Fibroblast of skin of right quadriceps (primary cell): ENCODE measurements at places on chromosomes 12 and 14.

- DNase-seq = no peak
Measured at GRCh38 chr14:29587761-29588470, 339.7 kb downstream of the PRKD1 start.

DNA sequence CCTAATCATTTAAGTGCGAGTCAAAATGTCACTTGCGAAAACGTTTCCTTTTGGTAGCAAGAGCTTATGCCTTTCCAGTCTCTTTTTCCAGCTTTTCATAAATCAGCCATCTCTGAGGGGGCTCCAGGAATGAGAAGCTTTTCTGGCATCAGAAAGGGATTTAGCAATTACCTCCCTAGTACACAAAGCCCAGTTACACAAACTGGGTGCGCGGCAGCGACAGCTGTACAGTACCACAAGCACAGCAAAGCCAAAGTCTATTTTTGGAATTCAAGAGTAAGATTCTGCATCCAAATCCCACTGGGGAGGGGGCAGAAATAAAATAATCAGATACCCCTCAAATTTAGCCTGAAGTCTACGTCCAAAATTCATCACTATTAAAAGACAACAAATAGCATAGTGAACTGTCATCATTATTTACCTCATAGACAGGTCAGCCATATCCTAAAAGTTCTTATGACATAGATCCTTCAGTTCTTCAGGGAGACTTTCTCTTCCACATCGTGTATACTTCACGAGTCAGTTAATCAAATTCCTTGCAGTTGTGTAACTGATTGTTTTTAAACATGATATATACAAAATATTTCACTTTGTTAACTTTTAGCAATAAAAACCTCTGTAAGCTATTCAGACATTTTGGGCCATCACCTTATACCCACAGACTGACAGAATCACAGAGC is 150.8 kb downstream of the TTC7B start:
- no peak for DNase-seq

GRCh38 chr12:124046456-124046740 is 73.4 kb downstream of the ZNF664 start:
- DNase-seq = no peak

DNA sequence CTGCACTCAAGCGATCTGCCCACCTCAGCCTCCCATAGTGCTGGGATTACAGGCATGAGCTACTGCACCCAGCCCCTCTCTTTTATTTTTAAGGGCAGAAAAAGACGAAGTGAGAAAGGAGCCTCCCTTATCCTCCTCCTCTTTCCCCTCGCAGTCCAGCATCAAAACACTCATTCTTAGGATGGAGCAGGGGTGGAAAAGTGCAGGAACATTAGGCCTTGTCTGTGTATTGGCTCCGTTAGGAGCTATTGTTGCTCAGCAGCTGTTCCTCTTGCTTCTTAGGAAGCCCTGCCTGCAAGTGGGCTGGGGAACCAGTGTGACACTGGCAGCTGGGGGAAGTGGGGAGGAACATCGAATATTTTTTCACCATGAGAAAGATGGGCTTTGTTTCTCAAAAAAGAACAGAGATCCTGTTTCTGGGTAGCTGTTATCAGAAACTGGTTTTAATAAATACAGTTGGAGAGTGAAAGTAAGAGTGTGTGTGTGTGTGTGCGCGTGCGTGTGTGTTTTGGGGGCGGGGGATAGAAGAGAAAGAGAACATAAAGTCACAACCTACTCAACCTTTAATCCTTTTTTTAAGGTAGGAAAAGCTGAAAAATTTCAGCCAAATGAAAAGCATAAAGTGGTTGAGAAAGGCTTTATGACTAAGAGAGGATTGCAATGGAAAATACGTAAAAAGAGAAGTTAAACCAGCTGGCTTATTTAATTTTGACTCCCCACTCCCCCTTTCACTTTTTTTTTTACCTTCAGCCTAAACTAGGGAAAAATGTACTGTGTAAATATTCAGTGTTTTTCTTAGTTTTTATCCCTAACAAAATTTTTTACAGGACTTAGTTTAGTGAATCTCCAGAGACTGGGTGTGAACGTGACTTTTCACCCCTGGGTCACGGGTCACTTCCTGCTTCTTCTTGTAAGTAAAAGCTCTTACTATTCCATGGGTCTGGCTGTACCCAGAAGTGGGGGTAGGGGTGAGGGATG is 197.2 kb upstream of the PLEKHG7 start:
- DNase-seq = peak; percentile 36

GRCh38 chr12:91264178-91264577 is 81.6 kb upstream of the DCN start:
- no peak for DNase-seq

GRCh38 chr12:77167801-77168200 is 102.4 kb upstream of the E2F7 start:
- DNase-seq = peak; percentile 62

DNA sequence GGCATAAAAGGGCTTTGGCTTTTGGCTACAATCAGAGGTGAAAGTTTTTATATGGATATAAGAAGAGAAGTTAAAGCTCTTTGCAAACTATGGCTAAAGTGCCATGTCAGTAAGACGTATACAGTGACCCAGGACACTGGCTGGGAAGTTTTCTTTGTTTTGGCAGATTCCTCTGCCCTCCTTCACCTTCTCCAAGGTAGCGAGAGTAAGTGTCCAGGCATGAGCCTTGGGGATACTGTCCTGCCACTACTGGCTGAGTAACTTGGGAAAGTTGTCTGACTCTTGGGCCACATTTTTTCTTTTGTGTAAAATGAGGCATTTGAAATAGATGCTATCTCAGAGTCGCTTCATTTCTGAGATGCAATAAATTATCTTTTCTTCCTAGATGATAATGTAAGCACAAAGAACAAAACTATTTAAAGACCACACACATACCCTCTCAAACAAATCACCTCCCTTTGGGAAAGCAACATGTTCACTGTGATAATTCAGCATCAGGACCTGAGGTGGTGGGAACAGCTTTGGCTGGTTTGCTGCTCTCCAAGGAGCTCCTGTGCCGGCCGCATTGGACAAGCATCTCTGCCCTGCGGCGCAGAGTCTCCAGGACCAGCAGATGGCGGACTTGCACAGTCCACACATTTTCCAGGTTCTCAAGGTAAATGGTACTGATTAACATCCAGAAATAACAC is 106.3 kb downstream of the PTCSC3 start:
- DNase-seq = peak; percentile 64

GRCh38 chr14:50932592-50933495 is 11.4 kb downstream of the PYGL start:
- peak; percentile 9 for DNase-seq

GRCh38 chr12:130226771-130227170 is 64.5 kb downstream of the FZD10 start:
- no peak for DNase-seq

DNA sequence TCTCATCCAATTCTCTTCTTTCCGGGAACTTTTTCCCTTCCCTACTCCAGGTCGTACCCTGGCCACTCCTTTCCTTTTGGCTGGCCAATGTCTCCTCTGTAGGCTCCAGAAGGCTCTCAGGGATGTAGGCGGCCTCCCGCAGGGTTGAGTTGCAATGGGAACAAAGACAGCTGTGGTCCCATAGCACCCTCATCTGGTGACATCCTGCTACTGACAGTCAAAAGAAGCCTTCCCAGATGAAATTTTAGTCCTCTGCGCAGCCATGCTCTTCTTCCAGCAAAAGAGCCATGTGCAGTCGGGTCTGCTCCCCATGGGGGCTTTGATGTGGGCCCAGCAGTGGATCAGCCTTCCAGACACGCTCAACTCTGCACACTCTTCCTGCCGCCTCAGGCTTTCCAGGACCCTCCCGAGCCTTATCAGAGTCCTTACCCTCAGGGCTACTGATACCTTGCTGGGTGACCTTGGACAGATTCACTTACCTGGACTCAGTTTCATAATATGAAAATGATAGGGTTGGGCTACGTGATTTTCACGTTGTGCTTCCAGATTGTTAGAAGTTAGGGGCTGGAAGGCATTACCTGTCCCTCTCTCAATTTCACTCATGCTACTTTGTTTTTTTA is 5.5 kb upstream of the CELA1 start:
- peak; percentile 61 for DNase-seq

- no peak for DNase-seq
Measured at GRCh38 chr12:40309001-40309400, 84.2 kb downstream of the LRRK2 start.

- DNase-seq = no peak
Measured at GRCh38 chr14:34122081-34122480, 171.2 kb upstream of the EGLN3 start.

- DNase-seq = no peak
Measured at GRCh38 chr12:57487055-57487596, 742 bp upstream of the MARS1 start.

DNA sequence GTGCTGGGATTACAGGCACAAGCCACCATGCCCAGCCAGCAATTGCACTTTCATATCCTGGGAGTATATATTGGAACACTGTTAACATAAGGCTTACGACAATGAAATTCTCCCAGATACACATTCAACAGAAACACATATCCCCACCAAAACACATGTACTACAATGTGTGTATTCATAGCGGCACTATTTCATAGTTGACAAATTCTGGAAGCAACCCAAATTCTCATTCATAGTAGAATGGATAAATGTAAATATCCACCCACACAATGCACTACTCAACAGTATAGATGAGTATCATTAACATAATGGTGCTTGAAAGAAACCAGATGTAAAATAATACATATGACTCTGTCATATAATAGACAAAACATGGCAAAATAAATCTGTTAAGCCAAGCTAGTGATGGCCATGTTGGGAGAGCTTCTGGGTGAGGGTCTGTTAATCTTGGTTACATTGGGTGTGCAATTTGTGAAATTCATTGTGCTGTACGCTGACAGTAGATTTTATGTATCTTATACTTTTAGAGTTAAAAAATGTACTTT is 2.6 kb upstream of the DNAAF2 start:
- DNase-seq = no peak

GRCh38 chr12:131487388-131488124 is 223.3 kb upstream of the SFSWAP start:
- DNase-seq = no peak

- peak; percentile 70 for DNase-seq
Measured at GRCh38 chr14:49461529-49462401, 124.4 kb downstream of the RPS29 start.

DNA sequence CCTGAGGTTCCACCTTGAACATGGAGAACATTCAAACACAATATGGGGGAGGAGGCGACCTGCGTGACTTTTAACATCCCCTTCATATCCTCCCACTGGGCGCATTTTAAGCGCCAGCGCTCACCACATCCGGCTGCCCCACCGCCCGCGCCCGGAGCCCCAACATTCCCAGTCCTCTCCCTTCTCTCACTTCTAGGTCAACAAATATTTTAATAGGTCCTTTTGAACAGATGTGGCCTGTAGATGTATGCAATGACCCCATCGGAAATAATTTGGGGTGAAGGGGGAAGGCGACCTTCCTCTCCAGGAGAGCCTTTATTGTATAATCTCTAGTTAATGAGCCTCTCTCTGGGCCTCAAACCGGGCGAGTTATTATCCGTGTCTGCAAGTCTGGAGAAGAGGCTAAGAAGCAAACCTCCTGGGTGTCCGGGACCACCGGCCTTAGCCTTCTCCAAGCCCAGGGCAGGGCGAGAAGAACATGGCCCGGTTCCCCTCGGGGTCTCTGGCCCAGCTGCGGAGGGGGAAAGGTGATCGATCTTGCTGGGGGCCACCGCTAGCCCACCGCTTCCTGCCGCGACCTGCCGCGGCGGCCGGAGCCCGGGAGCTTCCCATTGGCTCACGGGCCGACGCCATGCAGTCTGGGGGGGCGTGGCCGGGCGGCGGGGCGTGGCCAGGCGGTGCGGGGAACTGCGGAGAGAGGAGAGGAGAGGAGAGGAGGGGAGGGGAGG is 83.2 kb upstream of the HMGA2 start:
- DNase-seq = peak; percentile 91

DNA sequence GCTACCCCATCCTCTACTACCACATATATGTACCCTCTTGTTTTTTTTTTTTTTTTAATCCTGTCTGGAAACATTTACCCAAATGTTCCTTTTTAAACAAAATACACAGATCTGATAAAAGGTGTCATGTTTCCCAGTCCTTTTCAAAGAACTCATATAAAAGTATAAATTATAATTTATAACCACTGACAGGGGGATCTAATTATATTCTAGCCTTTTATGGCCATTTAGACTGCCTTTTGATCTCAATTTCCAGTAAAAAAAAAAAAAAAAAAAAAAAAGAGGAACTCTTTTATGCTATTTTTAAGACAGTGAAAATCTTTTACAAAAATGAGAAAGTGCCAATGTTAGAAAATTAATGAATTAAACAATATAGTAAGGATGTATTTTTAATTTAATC is 65.0 kb downstream of the NAV3 start:
- no peak for DNase-seq

DNA sequence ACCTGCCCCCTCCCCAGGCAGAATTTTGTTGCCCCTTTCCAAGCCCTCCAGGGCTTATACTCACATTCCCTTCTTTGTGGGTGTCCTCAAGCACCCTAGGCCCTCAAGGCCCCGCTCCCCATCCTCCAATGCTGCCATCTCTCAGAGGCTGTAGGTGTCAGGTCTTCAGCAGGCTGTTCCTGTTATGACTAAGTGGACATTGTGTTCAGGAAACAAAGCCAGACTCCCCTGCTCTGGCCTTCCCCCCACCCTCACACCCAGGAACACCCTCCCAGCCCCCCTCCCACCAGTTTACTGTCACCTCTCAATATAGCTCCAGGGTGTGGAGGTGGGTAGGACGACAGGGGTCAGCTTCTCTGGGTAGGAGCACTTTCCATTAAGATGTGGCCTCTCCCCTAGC is 1.4 kb upstream of the MYH6 start:
- no peak for DNase-seq

DNA sequence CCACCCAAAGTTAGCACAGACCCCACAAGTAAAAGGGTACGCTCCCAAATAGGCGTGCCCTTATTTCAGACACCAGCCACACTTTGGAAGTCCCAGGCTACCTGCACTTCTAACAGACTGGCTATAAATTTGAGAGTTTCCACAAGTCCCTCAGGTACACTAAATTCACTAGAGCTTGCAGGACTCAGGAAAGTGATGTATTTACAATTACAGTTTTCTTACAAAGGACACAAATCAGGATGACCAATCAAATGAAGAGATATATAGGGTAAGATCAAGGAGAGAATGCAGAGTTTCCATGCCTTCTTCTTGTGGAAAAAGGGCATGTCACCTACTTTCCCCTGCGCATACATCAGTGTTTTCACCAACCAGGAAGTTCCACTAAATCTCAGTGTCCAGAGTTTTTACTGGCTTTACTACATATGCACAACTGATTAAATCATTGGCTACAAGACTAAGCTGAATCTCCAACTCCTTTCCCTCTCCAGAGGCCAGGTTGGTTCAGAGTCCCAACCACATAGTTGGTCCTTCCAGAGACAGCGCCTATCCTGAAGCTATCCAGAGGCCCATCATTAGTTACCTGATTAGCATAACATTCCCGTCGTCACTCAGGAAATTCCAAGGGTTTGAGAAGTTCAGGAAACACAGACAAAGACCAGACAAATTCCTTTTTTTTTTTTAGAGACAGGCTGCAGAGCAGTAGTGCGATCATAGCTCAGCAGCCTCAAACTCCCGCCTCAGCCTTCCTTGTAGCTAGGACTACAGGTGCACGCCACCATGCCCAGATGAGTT is 84.2 kb downstream of the DENND5B start:
- DNase-seq = peak; percentile 81

DNA sequence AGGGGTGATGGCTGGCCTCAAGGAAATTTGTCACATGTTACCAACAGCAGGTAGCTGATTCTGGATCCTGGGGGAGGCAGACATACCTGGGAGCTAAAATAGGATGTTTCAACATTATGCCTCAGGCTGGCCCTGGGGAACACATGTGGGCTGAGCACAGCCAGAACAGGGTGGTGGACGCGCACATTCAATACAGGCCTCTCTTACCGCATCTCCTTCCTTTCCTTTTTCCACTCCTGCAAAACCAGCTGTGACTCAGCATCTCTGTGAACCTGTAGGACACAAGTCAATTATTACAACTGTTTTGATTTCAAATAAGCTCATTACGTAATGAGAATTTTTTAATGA is 61.0 kb downstream of the NT5DC3 start:
- DNase-seq = no peak
